ENCODE measurements at places on chromosomes 2 and 18.

DNA sequence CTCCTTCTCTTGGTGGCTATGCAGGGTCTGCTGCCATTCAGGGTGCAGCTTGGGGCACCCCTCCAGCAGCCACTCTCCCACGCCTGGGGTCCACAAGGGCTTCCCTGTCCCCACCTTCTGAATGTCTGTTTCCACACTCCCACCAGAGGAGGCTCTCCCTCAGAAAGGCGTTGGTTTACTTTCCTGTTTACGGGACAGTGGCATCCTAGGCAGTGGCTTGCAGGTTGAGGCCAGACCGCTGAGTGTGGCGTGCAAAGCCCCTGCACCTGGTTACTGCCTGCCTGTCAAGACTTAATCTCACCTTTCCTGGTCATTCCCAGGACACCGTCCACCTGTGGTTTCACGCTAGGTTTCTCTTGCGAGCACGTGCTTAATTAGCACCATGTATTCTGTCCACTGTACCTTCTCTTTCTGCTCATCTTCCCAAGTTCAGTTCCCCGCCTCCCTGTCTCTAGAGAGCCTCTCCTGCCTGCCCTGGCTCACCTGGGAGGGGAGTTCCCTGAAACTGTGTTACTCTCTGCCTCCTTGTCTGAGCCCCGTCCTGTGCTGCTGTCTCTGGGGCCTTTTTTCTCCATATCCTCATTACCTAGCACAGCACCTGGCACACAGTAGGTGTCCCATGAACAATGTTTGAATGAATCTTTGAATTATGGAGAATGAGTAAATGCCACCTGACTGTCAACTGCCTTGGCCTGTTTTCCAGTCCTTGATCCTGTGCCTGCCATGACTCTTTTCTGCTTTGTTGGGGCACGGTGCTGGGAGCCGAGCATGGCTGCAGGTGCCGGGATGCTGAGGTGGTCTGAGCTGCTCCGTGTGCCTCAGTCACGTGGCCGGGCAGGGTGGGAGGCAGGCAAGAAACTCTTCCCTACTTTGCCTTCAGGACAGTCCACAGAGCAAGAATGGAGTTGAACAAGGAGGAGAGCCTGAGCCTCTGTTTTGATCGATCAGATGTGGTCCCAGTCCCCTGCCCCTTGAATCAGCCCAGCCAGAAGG is 56.4 kb downstream of the ARHGEF4 start:
- no peak for DNase-seq

- DNase-seq, result no peak
Measured at GRCh38 chr18:57533006-57533867, 53.3 kb downstream of the FECH start.

DNA sequence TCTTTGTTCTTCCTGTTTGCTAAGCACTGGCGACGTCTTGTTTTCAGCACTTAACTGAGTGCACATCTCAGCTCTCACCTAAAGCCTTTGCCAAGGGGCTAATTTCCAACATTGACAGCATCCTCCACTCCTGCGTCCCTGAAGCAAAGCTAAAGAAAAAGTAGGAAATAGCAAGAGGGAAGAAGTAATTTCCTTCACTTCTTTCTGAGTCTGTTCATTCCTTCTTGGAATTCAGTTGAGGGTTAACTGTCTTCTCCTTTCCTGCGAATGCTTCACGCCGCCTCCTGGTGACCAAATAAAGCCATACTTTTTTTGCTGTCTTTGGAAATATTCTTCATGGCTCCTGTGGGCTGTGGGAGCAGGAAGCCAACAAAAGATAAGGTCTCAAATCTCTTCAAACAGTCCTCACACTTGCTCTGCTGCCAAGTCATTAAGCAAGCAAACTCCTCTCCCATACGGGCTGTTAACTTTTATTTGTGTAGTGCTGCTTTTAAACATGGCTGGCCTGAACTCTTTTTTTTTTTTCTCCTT is 100.9 kb downstream of the DPP10 start:
- DNase-seq, result no peak

DNA sequence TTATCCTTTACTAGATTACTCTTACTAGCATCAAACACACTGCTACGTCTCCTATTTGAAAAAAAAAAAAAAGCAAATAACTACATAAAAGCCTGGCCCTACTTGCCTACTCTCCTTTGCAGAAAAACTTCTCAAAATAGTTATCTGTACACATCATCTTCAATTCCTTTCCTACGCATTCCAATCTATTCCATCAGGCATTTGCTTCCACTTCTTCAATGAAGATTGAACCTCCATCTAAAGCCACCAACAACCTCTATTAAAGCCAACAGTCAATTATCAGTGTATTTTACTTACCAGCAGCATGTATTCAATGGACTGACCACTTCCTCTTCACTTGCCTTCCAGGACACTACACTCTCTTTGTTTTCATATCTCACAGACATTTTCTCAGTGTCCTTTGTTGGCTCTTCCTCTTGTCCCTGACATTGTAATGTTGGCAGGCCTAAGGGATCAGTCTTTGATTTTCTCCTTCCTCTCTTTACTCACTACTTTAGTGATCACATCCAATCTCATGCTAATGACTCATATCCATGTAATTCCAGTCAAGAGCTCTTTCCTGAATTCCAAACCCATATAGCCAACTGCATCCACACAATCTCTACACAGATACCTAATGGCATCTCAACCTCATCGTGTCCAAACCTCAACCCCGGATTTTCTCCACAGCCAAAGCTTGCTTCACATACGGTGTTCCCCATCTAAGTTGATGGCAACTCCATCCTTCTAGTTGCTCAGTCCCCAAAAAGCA is 131.3 kb downstream of the CCDC148 start:
- DNase-seq, result no peak

- no peak for DNase-seq
Measured at GRCh38 chr2:238498188-238498587, 71.5 kb downstream of the ASB1 start.

DNA sequence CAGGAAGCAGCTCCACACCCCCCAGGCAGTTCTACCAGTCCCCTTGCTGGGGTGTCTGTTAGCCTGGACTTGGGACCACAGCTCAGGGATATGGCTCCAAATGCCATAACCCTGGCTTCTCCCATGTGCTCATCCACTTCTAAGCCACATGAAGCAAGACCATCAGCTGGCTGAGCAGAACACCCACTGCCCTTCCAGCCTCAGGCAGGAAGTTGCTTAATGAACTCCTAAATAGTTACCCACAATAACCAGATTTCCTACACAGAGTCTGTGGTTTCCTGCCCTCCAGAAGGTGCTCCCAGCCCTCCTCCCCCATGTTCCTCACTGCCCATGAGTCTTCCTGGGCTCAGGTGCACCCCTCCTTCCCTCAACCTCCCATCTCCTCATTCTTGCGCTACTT is 98.3 kb upstream of the EPC2 start:
- no peak for DNase-seq

- DNase-seq, result no peak
Measured at GRCh38 chr2:239606741-239607516, 206.1 kb upstream of the HDAC4 start.

GRCh38 chr2:197216361-197216979 is 94.1 kb downstream of the ANKRD44 start:
- no peak for DNase-seq

GRCh38 chr2:57396355-57397098 is 650.1 kb upstream of the VRK2 start:
- DNase-seq, result no peak

DNA sequence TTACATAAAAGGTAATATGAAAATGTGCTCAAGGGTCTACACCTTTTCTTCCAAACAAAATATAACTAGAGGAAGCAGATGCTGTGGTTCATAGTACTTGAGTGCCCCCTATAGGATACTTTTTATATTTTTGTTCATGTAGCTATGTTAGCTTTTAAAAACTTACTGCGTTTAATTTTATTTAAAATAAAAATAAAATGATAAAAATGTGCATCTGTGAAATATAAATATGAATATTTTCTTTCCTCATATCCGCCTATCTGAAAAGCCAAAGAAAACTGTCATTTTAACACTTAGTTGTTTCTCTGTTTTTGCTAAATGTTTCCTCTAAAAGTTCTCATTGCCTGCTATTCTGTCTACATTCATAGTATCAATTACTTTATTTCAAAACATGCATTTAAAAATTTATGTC is 9.6 kb upstream of the LRP1B start:
- DNase-seq, result no peak

DNA sequence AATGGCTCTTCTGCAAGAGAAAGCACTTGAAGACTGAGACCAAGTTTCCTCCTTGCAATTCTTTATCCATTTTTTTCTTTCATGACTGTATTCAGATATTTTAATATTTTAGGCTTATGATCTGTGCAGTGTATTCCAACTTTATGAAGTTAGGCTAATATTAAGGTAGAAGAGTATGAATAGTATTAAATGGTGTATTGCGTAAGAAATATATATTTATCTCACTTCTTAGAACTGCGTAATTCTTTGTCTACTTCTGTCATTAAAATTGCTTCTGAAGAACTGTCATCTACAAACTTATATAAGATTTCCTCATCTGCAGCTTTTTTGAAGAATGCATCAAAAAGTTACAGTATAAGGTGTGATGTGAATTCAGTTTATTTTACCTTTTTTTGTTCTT is 183.2 kb downstream of the DLGAP1 start:
- DNase-seq, result no peak

DNA sequence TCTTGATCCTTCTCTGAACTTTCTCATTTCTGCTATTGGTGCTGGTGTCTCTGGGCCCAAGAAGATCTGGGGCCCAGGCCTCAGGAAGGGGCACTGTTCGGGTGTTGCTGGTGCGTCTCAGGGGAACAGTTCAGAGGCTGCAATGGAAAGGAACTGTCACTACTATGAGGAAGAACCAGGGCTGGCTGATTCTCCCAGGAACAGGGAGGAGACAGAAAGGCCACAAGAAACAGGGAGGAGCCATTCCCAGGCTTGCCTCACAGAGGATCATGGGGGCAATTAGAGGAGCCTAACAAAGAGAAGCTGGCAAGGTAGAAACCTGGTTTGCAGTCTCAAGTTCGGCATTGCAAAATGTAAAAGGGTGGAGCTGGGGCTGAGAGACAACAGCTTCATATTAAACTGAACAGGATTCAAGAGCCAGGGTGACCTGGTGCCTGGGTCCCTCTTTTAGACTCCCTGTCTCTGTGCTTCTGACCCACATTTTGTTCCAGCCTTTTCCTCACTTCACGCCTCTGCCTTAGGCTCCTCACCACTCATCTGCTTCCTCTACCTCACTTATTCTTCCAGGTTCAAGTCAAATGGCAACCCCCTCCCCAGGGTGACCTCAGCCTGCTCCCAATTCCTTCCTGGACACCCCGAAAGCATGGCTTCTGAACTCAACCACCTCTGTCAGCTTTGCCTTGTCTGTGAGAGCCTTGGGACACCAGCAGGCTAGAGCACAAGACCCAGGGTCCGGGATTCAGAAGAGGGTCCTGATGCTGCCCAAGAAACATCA is 58.4 kb downstream of the GYPC start:
- DNase-seq, result no peak

GRCh38 chr18:74709452-74709851 is 111.8 kb downstream of the ZNF407 start:
- no peak for DNase-seq

DNA sequence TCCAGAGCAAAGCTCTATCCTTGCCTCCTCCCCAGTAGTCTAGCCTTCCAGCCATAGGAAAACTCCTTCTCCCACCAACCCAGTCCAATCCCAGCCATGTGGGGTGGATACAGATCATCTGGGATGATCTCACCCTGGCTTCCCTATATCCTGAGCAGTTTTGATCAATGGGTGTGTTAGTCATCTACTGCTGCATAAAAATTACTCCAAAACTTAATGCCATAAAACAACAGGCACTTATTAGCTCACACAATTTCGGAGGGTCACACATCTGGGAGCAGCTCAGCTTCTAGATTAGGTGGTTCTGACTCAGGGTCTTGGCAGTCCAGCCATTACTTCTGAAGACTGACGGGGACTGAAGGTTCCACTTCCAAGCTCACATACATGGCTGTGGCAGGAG is 190.4 kb downstream of the SPP2 start:
- no peak for DNase-seq

DNA sequence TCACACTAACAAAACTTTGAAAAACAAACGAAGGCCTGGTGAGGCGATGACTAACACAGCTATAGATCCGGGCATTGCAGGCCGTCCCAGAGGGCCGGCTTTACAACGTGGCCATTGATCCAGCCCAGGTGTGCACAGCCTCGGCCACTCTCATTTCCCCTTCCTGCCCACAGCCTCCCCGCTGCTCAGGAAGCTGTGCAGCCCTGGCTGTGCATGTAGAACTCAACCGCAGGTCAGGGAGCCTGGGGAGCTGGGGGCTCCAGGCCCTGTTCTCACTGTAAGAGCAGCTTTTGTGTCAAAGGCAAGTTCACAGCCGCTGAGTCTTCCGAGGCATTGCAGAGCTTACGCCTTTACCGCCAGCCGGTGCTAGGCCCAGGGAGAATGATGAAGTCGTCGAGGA is 87.2 kb downstream of the LONRF2 start:
- no peak for DNase-seq

GRCh38 chr2:221323513-221323912 is 248.6 kb downstream of the EPHA4 start:
- DNase-seq, result no peak

GRCh38 chr2:38315707-38316333 is 61.3 kb downstream of the ATL2 start:
- no peak for DNase-seq

DNA sequence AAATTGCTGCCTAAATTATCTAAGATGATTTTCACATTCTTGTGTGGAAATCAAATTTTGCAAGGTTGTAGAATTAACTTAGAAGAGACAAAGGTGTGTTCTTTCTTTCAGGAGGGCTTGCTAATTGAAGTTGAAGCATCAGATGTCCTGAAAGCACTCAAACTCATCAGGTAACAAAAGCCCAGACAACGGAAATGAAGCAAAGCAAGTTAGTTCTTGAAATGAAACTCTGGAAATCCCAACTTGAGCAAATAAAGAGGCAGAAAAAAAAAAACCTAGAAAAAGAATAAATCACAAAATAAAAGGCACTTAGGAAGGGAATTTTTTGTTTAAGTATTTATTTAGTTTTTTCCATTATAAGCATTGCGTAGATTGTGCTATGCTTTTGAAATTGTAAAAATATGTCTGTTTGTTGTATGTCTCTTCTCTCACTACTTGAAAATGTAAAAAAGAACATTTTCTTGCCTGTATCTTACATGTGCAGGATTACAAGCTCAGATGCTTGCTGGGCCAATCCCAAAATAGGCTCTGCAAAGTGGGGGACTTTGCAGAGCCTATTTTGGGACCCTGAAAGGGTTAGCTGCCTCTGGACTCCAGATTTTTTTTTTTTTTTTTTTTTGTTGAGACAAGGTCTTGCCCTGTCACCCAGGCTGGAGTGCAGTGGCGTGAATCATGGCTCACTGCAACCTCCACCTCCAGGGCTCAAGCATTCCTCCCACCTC is 46.7 kb downstream of the FAM161A start:
- no peak for DNase-seq

GRCh38 chr18:8046441-8046840 is 479.3 kb downstream of the PTPRM start:
- DNase-seq, result no peak

DNA sequence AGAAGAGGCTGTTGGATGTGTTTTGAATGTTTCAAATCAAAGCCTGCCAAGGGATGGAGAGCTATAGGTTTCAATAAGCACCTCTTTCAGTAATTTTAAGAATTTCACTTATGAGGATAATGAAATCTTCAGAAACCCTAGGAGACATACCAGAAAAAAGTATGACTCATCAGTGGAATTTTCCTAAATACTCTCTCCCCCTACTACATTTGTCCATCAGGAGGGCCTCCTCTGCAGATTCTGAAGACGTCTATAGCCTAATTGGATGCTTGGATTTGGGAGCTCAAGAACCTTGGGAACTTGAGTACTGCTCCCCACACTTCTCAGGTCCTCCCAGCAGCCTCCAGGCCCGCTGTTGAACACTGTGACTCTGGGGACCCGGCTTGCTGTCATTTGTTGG is 374.3 kb downstream of the SLC4A3 start:
- no peak for DNase-seq

GRCh38 chr18:40789286-40789685 is 1165.7 kb upstream of the PIK3C3 start:
- no peak for DNase-seq
